AG09319 (cell line): ENCODE measurements at places on chromosomes 2 and 18.

DNA sequence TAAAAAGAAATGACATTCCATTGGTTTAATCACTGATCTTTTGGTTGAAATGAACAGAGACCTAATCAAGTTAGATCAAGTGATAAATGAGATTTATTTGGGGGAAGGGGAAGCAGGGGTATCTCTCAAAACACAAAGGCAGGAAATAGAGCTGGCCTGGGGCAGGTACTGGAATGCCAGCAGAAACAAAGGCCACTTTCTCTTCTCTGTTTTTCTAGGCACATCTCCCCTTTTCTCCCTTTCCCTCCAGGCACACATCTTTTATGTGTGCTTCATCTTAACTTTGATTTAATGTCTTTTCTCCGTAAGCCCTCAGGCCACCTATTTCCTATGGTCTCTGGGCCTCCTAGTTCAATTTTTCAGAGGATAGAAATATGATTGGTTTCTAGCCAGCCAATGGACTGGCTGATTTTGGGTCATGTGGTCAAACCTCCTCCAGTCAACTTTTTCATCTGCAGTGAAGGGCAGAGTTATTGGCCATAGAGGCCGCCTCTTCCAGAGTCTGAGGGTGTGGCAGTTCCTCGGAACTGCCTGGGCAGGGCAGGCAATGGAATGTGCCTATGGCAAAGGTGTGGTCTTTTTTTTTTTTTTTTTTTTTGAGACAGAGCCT lies 58.9 kb upstream of the FAM136A start:
- DNase-seq, result no peak

- DNase-seq, result peak; percentile 82
Measured at GRCh38 chr2:88659538-88659915, 31.9 kb upstream of the RPIA start.

DNA sequence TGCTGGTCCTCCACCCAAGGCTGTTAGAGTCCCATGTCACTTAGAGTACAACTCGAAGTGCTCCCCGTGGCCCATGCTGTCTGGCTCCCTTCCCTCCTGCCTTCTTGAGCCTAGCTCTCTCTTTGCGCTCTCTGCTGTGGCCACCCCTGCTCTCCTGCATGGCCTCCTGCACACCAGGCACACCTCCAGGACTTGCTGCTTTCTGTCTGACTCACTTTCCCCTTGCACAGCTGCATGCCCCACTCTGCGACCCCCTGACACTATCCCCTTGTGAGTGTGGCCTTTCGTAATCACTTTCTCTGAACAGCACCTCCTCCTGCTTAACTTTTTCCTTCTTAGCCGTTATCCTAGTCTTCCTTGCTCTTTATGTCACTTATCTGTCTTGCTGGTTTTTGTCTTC lies 343.6 kb downstream of the TGIF1 start:
- no peak for DNase-seq

- DNase-seq, result no peak
Measured at GRCh38 chr2:62495761-62496160, 10.2 kb downstream of the TMEM17 start.

GRCh38 chr2:34037157-34037556 lies 438.1 kb upstream of the FAM98A start:
- no peak for DNase-seq

DNA sequence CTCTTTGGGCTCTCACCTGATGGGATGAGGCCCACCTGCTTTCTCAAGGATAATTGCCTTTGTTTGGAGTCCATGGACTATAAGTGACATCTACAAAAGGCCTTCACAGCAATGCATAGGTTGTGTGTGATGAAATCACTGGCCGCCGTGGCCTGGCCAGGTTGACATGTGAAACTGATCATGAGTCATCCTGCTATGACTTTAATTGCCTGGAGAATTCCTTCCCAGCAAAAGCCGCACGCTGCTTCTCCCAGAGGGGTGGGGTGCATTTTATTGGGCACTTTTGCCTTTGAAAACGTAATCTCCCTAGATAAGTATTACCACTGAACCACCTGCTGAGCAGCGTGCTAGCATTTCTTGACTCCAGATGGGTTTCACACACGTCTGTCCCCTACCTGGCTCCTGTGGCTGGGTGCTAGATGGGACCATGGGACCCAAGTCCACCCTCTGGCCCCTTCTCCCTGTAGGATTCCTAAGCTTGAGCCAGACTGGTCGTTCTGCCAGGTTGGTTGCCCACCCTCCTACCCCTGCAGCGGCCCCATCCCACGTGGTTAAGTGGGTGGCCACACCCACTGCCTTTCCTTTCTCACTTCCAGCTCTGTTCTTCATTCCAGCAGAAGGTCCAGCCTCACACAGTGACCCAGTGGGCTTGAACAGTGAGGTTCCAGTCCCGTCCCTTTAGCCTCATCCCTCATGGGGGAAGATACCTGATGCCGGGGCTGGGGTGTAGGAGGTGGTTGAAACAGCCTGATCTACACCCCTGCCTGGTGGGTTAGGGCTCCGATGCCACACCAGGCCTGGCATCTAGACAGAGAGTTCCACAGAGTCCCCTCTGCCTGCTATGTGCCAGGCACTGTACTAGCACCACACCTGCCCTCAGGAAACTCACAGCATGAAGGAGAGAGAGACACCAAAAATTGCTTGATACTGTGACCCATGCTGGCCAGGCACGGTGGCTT lies 89.6 kb downstream of the GBX2 start:
- DNase-seq, result peak; percentile 49

DNA sequence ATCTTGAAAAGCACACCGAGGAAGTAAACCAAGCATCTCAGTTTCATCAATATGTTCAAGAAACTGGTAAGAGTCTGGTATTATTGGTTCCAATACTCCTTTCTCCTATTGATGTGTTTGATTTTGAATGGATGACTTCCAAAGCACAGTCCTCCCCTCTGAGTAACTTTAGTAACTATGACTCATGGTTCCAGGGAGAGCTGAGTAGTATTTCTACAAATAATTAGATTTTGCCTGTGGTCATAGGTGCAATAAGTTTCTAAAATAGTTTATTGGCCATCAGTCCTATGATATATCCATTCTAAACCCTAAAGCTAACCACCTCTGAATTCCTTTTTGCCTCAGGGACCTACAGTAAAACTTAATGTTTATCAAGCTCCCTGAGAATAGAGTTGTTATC lies 352.4 kb downstream of the XIRP2 start:
- no peak for DNase-seq

- DNase-seq, result no peak
Measured at GRCh38 chr2:119224391-119225104, 914 bp downstream of the STEAP3 start.

DNA sequence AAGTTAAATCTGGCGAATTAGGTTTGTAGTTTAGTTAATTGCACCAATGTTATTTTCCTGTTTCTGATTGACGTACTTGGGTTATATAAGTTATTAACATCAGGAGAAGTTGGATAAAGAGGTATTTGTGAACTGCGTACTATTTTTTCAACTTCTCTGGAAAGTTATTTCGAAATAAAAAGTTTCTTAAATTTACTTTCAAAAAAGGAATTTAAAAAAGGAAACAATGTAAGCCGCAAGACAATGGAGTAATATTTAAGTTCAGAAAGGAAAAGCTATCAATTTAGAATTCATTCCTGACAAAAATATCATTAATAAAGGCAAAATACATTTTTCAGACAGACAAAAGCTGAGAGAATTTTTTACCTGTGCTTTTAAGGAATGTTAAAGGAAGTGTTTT lies 47.7 kb downstream of the RAB10 start:
- no peak for DNase-seq

- no peak for DNase-seq
Measured at GRCh38 chr2:230877759-230878598, 13.2 kb downstream of the ITM2C start.

DNA sequence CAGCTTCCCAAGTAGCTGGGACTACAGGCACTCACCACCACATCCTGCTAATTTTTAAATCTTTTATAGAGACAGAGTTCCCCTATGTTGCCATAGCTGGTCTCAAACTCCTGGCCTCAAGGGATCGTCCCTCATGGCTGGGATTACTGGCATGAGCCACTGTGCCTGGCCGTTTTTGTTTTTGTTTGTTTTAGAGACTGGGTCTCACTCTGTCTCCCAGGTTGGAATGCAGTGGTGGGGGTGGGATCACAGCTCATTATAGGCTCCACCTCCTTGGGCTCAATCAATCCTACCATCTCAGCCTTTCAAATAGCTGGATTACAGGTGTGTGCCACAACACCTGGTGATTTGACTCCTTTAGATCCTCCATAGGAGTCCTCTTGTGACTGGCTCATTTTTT lies 19.5 kb upstream of the ZDBF2 start:
- no peak for DNase-seq

DNA sequence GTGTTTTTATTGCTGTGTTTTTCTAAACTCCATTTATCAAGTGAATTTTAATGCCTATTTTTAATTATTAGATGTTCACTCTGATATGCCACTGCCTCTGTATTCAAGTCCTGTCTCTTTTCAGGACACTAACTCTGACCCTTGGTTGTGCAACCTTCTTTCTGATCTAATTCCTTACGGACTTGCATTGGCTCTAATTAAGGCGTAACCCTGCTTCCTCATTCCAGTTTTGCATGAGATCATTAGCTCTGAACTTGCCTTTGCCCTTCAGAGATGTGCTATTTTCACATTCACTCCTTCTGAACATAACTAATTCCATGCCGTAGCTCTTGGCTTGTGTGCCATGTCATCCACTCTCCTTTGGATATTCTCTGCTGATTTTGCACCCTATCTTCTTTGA lies 162.5 kb upstream of the TMEFF2 start:
- DNase-seq, result no peak

DNA sequence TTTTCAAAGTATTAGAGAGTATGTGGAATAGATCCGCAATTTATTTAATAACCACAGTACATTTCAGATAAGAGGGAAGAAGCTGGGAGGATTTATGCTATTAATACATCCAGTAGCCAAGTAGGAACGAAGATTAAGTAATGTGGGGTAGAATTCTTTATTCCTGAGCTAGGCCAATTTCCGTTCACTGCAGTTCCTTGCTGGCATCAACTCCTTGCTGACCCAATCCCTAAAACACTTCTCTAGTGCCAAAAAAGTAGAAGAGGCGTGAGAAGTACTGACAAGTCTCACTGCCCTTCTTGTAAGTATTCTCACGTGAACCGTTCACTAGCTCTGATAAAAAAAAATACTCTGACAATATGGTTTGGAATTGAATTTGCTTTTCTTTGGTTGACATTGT lies 211.4 kb downstream of the EPHA4 start:
- no peak for DNase-seq

DNA sequence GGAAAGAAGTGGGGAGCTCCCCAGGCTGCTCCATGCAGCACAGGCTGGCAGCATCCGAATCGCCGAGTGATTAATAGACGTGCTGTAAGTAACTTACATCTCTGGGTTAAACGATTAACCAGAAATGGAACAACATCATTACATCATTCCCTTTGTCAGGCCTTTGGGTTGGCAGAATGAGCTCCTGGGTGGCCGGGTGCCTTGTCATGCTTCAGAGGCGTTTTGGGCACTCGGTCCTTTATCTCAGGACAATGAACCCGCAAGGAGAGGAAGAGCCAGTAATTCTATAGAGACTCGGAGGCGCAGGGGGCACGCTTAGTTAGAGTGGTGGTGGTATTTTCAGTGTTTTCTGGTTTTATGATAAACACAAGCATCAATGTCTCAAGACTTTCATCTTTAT lies 146.9 kb upstream of the TPO start:
- DNase-seq, result no peak

- no peak for DNase-seq
Measured at GRCh38 chr2:63993871-63994270, 25.4 kb downstream of the VPS54 start.

- DNase-seq, result no peak
Measured at GRCh38 chr18:36650266-36650665, 178.5 kb downstream of the TPGS2 start.

- no peak for DNase-seq
Measured at GRCh38 chr2:229852565-229852964, 69.2 kb downstream of the TRIP12 start.

GRCh38 chr18:61822879-61823278 lies 69.9 kb downstream of the RNF152 start:
- no peak for DNase-seq

DNA sequence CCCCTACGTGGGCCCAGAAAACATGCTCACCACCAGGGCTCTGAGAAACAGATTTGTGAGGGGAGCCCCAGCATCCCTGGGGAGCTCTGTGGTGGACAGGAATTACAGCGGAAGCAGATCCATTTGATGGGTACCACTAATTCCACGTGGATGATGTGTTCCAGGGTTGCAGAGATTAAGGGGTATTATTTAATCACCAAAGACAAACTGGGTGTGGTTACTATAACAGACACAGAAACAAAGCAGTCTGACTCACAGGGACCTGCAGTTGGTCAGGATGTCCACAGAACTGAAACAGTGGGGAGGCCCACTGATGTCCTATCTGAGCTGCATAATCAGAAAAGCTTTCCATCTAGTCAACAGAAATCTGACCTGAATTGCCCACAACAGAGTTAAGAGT lies 65.8 kb downstream of the PSMG2 start:
- no peak for DNase-seq

- no peak for DNase-seq
Measured at GRCh38 chr2:18379870-18380269, 180.6 kb downstream of the RDH14 start.

DNA sequence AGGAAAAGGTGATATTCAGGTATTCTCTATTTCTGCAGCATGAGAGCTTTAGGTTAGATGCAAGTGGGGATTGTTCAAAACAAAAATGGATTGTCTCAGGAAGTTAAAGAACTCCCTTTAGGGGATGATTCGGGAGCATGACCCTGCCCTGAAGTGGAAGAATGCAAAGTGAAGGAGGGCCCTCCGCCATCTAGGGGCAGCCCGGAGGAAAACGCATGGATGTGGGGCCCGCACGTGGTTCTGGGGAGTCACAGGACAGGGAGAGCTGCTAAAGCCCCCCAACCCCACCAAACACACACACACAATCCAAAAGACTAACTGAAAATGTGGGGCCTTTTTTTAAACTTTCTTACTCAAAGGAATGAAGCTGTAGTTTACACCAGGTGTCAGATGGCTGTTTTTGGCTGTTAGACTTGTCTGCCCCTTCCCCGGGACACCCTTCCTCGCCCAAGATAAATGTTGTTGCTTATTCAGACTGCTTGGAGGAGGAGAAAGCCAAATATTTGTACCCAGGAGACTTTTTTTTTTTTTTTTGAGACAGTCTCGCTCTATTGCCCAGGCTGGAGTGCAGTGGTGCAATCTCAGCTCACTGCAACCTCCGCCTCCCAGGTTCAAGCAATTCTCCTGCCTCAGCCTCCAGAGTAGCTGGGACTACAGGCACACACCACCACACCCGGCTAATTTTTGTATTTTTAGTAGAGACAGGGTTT lies 78.8 kb downstream of the HNRNPLL start:
- no peak for DNase-seq

- DNase-seq, result no peak
Measured at GRCh38 chr2:121545913-121546312, 15.2 kb downstream of the RNU4ATAC start.

- DNase-seq, result no peak
Measured at GRCh38 chr2:217286833-217287232, 427.0 kb upstream of the TNP1 start.

DNA sequence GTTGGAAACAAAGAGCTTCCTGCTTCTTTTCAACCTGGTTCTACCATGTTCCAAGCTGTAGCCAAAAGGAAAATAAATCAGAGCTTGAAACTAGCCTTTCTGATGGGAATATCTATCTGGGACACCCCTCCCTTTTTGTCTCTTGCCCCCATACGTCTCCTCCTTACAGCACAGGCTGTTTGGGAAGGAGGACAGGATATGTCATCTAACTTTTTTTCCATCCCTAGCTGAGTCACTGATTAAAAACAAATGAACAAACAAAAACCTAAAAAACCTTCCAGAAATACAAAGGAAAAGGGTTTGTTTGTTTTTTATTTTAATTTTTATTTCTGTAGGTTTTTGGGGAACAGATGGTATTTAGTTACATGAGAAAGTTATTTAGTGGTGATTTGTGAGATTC lies 151.6 kb downstream of the FAM210A start:
- DNase-seq, result no peak

GRCh38 chr2:145484448-145485097 lies 964.7 kb upstream of the ZEB2 start:
- DNase-seq, result peak; percentile 28
